ENCODE measurements at places on chromosomes 2 and 18.

DNA sequence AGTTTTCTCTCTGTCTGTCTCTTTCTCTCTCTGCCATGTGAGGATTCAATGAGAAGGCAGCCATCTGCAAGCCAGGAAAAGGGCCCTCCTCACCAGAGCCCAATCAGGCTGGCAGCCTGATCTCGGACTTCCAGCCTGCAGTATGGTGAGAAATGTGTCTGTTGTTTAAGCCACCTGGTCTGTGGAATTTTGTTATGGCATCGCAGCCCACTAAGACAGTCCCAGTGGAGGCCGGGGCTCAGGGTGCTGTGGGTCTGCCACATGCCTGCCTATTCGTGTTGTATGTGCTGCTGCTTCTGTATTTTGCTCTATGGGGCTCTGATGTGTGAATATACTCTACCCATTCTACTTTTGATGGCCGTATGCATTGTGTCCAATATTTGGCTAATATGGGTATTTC is 139.0 kb upstream of the HS6ST1 start:
- no peak for DNase-seq

- DNase-seq = no peak
Observed at GRCh38 chr2:60408207-60408606, 145.2 kb downstream of the BCL11A start.

- peak; percentile 54 for DNase-seq
Observed at GRCh38 chr18:79380816-79381806, 14.6 kb upstream of the NFATC1 start.

GRCh38 chr2:168632709-168633121 is 169.7 kb upstream of the NOSTRIN start:
- DNase-seq = no peak

- DNase-seq = no peak
Observed at GRCh38 chr2:20433946-20434553, 12.8 kb upstream of the RHOB start.

- DNase-seq = no peak
Observed at GRCh38 chr2:104049438-104049837, 804.5 kb upstream of the POU3F3 start.

DNA sequence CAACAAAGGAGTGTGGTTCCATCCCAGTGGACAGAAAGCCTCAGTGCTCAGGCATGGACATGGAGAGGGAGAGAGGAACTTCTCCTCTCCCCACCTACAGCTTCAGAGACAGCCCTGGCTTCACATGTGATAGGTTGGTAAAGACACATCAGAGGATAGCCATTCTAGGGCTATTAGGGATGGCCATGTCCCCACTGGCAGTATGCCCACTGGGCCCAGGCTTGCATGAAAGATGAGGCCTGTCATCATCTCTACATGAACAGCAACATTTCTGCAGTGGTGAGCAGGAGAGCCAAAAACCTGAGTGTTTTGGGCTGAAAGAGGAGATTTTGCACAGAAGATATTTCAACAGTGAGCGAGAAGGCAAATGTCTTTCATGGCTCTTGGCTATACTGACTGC is 517.2 kb downstream of the NR4A2 start:
- no peak for DNase-seq

DNA sequence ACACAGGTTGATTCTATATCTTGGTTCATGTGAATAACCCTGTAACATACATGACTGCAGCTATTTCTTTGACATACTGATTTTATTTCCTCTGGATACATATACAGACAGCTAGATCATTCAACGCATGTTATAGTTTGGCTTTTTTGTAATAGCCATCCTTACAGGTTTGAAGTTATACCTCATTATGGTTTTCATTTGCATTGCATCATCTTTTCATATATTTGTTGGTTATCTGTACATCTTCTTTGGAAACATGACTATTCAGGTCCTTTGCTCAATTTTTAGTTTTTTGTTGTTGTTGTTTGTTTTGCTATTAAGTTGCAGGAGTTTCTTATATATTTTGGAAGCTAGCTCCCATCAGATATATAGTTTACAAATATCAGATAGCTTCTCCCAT is 276.2 kb upstream of the NETO1 start:
- DNase-seq = no peak

- DNase-seq = peak; percentile 89
Observed at GRCh38 chr18:45324495-45325113, 290.7 kb upstream of the SLC14A2 start.

- DNase-seq = no peak
Observed at GRCh38 chr2:235502336-235502735, 8.5 kb downstream of the AGAP1 start.

Data from MCF 10A (cell line).